Cerebellar cortex (tissue), 1 donor: ENCODE measurements at places on chromosomes 2 and 18.
A peak's percentile ranks its signal among the peaks of the same experiment; 100 is the strongest.

GRCh38 chr18:50847192-50847591 is 27.4 kb upstream of the MRO start:
- no peak for DNase-seq

GRCh38 chr2:96148410-96149217 is 3.4 kb upstream of the DUSP2 start:
- DNase-seq = peak; percentile 35

GRCh38 chr2:233498126-233498525 is 68.5 kb downstream of the USP40 start:
- DNase-seq = no peak

- DNase-seq = no peak
These were observed 941 bp downstream of the SKOR2 start for GRCh38 chr18:47250391-47251046.
